ENCODE measurements at places on chromosomes 11 and 22.

DNA sequence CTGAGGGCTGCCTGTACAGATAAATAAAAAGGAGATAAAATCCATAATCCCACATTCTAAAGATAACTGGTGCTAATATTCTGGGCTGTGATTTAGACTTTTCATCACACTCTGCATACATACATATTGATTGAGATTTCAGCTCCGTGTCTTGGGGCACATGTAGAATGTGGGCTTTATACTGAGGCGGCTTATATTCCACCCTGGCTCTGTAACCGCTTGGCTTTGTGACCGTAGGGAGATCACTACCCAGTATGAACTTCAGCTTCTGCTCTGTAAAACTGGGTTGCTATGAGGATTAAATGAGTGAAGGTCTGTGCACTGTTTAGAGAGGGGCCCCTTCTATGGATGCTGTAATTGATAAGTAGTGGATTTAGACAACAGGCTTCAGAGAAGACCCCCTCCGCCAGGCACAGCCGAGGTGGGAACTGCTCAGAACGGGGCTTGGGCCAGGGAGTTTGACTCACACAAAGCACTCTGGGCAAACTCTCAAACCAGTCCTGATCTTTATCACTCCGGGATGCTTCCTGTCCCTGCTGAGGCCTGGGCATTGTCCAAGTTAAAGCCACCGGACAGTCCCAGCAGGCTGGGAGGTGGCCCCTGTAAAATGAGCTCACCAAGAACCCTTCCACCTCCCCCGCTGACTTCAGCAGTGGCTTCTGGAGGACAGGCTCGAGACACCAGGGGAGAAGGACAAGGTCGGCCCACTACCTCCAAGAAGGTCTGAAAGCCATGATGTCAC lies 17.2 kb downstream of the KIAA1671 start:
- peak; percentile 85 for DNase-seq

DNA sequence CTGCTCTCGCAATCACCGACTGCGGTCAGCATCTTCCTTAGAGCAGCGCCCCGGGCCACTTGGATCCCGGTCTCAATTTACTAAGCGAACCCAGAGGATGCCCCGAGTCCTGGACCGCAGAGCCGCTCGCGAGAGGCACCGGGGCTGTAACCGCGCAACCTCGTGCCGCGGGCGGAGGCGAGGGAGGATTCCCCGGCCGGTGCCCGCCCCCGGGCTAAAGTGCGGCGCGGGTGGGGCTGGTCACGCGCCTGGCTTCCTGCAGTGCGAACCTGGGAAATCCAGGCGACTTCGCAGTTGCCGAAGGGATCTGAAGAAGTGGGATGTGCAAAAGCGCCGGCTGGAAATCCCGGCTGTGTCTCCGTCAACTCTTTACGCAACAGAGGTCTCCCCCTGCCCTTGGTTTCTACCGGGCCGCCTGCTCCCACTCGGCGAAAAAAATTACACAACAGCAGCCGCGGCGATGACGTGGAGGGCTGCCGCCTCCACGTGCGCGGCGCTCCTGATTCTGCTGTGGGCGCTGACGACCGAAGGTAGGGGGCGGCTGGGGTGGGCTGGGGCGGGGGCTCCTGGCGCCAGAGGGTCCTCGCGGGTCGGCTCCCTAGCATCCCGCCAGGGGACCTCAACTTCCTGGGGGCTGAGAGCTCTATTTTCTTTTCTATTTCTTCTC lies at the start of gene NCR3LG1:
Gene NCR3LG1, plus strand, starts transcription at position 291 of the 667 bp plus-strand sequence. Its CDS starts 170 bp downstream, at position 461.
- peak; percentile 94 for DNase-seq

DNA sequence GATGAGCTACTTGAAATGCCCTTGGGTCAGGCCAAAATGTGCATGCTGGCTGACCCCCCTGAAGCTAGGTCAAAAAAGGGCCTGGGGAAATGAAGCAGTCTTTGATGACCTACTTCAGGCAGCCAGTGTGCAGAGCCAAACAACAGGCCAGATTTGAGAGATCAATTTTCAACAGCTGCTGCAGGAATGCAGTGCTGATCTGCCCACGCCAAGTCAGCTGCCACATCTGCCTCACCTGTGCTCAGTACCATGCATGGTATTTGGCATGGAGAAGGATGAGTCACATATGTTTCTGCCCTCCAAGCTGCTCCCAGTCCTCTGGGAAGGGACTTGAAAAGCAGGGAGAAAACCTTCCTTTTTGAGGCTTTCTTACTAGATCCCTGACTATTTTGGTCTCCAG lies 35.8 kb downstream of the MTNR1B start:
- no peak for DNase-seq

DNA sequence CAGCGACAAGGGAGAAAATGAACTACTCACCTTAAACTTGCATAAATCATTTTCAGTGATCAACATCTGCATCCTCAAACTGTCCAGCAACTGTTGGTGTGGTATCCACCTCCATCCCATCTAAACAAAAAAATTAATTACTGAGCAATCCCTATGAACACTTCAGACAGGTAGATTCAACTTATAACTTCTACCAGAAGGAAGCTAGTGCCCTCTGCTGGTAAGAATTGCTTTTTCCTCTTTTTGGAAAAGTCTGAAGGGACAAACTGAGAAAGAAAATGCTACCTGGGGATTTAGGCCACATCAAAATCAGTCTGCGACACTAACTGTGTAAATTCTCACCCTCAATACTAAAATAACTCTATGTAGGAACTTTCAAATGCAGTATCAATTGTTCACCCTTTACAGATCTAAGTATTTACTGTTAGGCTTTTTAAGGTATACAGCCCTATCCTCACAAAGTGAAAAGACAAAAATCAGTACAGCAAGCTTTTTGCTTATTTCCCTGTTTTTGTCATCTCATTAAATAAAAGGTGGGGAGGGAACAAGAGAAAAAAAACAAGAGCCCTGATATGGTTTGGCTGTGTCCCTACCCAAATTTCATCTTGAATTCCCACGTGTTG lies 17.9 kb downstream of the CLNS1A start:
- peak; percentile 54 for DNase-seq

GRCh38 chr11:94958121-94958696 lies 15.1 kb downstream of the CWC15 start:
- peak; percentile 78 for DNase-seq

GRCh38 chr11:66701432-66702240 lies 23.9 kb upstream of the RBM4B start:
- DNase-seq = no peak

DNA sequence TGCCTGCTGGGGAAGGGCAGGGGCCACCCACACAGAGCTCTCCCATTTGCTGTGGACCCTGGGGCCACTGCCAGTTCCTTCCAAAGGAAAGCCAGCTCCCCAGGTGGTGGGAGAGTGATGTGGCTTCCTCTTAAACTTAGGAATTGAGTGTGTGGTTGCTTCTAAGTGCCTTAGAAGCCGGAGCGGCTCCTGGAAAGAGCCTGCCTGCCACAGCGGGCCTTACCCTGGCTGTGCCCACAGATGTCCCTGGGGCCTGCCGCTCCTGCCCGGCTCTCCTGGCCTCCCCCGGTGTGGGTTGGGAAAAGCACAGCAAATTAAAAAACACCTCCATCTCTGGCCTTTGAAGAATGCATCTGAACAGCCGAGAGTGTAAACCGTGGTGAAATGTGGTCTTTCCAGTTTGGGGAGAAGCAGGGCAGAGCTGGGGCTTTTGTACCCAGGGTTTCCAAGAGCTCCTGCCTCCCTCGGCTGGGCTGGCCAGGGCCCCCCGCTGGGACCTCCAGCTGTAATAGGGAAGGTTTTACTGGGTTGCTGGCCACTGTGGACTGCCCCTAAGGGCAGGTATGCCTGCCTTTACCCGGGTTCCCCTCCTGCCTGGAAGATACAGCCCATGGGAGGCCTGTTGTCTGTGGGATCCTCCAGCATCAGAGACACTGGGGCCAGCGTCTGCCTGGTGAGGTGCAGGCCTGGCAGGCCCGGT lies 30.2 kb downstream of the LRP5 start:
- DNase-seq = peak; percentile 19

GRCh38 chr11:22192289-22192641 lies 620 bp upstream of the ANO5 start:
- no peak for DNase-seq

GRCh38 chr11:128207861-128208321 lies 379.5 kb downstream of the ETS1 start:
- DNase-seq = peak; percentile 80

GRCh38 chr11:27315836-27316235 lies 47.2 kb downstream of the CCDC34 start:
- no peak for DNase-seq

- peak; percentile 56 for DNase-seq
These were observed 37.7 kb upstream of the GNB1L start for GRCh38 chr22:19892257-19892879.

- DNase-seq = no peak
These were observed 1013.2 kb downstream of the TBC1D22A start for GRCh38 chr22:47775686-47776085.

GRCh38 chr11:111523343-111523742 lies 8.8 kb downstream of the HOATZ start:
- DNase-seq = no peak

GRCh38 chr11:121415856-121416255 lies 36.3 kb upstream of the SORL1 start:
- no peak for DNase-seq

- peak; percentile 84 for DNase-seq
These were observed 34.8 kb downstream of the IRAG1 start for GRCh38 chr11:10658621-10659338.

GRCh38 chr11:110763249-110764011 lies 51.2 kb upstream of the ARHGAP20 start:
- peak; percentile 40 for DNase-seq

DNA sequence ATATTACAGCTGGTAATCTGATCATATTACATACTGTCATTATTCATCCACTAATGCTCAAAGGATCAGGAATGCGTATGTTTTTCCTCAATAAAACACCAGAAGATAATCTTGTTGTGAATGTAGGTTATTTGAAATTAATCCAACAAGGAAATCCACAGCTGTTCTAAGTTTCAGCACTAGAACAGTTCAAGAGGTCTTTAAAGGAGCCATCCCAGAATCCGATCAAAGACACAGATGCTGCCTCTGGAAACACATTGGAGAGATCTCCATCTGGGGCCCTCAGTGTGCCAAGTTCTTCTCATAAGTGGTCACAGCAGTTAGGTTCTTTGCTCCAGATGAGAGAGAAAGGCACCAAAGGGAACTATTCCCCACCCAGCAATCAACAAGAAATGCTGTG lies 1955.1 kb upstream of the RAG2 start:
- DNase-seq = no peak

DNA sequence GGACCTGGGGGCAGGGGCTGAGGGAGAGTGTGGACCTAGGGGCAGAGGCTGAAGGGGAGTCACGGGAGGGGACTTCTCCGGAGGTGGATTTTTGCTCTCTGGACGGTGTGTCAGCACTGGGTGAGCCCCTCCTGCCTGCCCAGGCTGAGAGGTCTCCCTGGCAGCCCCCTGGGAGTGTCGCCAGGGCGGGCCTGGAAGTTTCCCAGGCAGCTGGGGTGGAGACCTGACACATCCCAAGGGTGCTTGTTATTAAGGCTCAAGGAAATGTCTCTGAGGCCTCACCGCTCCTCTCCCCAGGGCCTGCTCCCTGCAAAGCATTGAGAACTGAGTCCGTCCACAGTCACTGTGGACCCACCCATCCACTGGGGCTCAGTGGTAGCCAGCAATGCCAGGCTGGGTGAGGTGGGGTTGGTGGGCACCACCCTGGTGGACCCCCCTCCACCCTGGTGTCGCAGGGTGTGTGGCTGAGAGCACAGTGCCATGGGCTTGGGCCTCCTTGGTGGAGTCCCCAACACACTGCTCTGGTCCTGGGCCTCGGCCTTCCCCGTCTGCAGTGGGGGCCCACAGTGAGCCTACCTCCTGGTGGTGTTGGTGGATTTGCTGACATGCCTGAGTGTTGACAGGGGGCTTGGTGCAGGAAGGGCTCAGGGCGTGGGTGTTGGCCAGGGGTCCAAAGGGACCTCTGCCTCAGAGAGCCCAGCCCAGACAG lies 2.5 kb downstream of the CD81 start:
- DNase-seq = no peak

All from mesenchymal stem cell (in vitro differentiated cells and primary cell).